ENCODE measurements at places on chromosomes 13 and 19.

DNA sequence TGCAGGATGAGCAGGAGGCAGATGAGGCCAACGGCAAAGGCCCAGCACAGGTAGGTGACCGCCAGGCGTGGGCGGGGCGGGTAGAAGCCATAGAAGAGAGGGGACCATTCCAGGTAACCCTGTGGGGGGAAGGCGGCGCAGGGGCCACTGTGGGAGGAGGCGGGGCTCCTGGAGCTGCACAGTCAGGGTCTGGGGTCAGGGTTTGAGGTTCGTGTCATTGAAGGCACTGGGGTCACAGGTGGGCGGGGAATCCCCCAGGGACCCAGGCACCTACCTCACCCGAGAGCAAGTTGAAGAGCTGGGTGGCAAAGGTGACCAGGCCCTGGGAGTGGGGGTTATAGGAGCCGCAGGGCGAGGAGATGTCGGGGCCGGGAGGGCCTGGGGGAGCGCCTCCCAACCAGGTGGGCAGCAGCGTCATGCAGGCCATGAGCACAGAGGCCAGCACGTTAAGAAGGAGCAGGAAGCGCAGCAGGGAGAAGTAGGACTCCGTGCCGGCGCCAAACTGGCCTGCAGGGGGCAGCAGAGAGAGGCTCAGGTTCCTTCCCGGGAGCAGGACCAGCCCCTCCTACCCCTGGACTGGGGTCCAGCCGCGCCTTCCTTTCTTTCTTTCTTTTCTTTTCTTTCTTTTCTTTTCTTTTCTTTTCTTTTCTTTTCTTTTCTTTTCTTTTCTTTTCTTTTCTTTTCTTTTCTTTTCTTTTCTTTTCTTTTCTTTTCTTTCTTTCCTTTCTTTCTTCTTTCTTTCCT, 4.6 kb downstream of the TMC4 start:
- no peak overlapping the region for H3K27ac ChIP-seq
- no peak overlapping the region for H3K4me3 ChIP-seq
- no peaks in the 10 kb centered on the region for H3K27me3 ChIP-seq

DNA sequence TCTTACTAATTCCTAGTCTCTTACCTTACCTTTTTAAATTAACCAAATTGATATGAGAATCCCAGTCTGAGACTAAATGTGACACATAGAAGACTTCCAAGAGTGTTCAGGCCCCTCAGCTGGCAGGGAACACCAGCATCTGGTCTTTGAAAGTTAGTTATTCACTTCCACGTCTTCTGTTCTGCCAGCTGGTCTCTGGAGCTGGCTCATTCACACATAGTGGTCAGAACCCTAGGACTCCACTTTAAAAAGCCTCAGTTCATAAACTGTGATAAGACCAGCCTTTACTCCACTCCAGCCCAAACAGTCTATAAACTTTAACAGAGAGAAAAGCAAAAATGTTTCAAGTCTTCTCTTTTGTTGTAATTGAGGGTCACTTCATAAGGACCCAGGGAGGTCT, 263.0 kb downstream of the DCT start:
- no peaks in the 10 kb centered on the region for H3K4me1 ChIP-seq
- no peak for DNase-seq
- H3K27ac ChIP-seq: no peak overlapping the region

DNA sequence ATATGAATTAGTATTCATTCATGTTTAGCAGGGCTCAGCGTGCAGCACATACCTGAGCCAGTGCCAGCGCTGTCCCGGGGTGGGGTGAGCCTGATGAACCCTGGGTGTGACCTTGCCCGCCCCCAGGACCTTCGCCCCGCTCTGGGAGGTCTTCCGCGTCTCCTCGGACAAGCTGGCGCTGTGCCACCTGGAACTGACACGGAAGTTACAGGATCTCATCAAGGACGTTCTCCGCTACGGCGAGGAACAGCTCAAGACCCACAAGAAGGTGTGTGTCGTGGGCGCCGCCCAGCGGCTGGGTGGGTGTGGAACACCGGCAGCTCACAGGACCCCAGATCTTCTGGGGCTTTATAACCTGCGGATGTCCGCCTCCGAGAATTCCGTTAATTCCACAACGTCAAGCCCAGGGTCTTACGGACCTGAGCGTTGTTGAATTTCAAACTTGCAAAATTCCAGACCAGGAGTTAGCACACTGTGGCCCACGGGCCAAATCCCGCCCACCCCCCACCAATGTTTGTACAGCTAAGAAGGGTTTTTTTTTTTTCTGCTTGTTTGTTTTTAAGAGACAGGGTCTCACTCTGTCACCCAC, 15.4 kb downstream of the FCHO1 start:
- no peak overlapping the region for H3K27ac ChIP-seq
- no peaks in the 10 kb centered on the region for H3K27me3 ChIP-seq
- peaks cover 7% of the 10 kb centered on the region for H3K4me1 ChIP-seq
- no peak overlapping the region for H3K4me3 ChIP-seq

GRCh38 chr13:109785141-109785891, 1.1 kb downstream of the IRS2 start:
- no peak overlapping the region for H3K27ac ChIP-seq
- peaks cover 45% of the 10 kb centered on the region for H3K4me1 ChIP-seq
- peak overlapping the region; percentile 85 for H3K4me3 ChIP-seq
- H3K27me3 ChIP-seq: peaks cover 37% of the 10 kb centered on the region
- peak; percentile 91 for DNase-seq

DNA sequence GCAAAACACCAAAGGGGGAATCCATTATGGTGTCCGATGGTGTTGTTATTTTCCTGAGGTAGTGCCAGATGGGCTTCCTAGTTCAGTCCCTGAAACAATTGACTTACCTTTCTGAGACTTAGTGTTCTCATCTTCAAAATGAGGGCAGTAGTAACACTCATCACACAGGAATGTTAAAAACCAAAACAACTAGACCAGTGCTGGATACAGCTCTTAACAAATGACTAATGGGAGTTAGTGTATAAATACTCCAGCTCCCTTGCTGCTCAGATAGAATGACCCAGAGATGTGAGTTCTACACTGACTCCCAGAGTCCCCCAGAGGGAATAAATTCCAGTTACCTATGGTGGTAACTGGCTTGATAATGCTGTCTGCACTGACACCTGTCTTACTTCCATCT, 49.9 kb downstream of the MBD3L2B start:
- DNase-seq: no peak
- H3K27me3 ChIP-seq: no peaks in the 10 kb centered on the region
- H3K36me3 ChIP-seq: no peaks in the 10 kb centered on the region
- H3K4me3 ChIP-seq: no peak overlapping the region
- H3K27ac ChIP-seq: no peak overlapping the region
- H3K4me1 ChIP-seq: no peaks in the 10 kb centered on the region

GRCh38 chr13:76741624-76742023, 144.6 kb downstream of the KCTD12 start:
- no peaks in the 10 kb centered on the region for H3K36me3 ChIP-seq
- no peaks in the 10 kb centered on the region for H3K27me3 ChIP-seq
- H3K27ac ChIP-seq: no peak overlapping the region

DNA sequence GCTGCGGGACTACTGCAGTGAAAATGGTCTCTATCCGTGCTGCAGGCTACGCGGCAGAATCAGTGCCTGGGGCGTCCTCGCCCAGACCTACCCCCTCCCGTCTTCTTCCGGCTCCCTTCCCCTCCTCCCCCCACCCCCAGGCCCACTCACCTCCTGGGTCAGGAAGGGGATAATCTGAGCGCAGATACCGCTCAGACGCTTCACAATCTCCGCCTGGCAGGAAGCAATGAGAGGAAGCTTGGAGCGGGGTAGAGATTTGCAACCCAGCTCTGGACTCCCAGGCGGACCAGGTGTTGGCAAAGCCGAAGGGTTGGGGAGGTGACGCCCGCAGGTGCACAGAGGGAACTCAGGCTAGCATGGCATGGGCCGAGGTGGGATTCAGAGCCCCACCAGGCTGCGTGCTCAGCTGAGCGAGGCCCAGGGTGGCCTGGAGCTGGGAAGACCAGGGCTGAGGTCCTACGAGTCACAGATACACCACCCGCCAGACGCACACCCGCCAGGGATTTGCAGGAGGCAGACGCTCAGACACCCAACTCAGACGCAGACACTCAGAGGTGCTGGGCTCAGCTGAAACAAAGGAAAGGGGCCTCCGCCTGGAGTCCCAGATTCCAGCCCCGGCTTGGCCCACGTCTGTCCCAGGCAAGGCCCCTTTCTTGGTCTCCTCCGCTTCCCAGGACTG, 4.1 kb downstream of the TLE2 start:
- H3K27me3 ChIP-seq: no peaks in the 10 kb centered on the region
- H3K4me3 ChIP-seq: no peak overlapping the region
- H3K4me1 ChIP-seq: peaks cover 8% of the 10 kb centered on the region
- H3K36me3 ChIP-seq: 0 out of 2 replicates have a peak, but pooled peaks cover 5% of the 10 kb centered on the region
- no peak for DNase-seq

DNA sequence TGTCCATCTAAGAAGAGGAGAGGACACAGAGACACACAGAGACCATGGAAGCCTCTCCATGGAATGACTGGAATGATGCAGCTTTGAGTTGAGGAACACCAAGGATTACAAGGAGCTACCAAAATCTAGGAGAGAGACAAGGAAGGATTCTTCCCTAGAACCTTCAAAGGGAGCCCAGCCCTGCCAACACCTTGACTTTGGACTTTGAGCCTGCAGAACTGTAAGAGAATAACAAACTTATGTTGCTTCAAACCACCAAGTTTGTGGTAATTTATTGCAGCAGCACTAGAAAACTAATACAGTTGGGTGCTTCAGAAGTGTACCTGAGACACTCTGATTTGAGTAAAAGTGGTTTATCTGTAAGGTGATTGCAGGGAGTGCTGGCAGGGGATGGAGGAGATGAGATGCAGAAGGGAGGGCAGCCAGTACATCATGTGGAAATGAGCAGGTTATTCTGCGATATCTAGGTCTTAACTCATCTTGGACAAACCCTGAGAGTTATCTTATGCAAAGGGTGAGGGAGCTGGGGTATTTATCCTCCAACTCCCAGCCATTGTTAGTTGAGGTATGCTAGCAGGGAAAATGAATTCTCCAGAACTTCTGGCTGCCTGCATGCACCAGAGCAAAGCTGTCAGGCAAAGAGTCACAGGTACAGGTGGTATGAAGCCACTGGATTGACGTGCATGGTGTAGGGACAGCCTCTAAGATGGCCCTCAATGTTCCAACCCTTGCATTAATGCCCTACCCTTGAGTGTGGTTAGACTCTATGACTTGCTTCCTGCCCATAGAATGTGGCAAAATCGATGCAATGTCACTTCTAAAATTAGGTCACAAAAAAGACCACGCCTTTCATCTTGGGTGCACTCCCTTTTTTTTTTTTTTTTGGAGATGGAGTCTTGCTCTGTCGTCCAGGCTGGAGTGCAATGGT, 31.3 kb upstream of the ADGRL1 start:
- no peaks in the 10 kb centered on the region for H3K4me1 ChIP-seq
- no peak overlapping the region for H3K4me3 ChIP-seq
- no peak for DNase-seq
- H3K27ac ChIP-seq: no peak overlapping the region
- H3K27me3 ChIP-seq: no peaks in the 10 kb centered on the region

DNA sequence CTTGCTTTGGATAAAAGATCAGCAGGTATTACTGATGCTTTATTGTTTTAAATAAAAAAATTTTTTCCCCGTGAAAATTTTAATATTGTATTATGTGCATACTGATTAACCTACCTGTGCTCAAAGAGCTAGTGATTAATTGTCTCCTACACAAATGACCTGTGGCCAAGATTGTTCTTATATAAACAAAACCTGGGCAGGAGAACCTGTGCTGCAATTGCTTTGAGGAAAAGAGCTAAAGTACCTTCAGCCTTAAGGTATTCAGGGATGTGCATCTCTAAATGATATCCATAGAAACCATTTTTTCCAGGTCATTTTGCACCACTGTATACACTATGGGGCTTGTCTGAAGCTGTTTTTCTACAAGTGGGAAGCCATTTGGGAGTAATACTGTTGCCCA, 1.2 kb downstream of the FRY start:
- H3K27me3 ChIP-seq: no peaks in the 10 kb centered on the region
- no peak for DNase-seq
- no peak overlapping the region for H3K27ac ChIP-seq
- no peaks in the 10 kb centered on the region for H3K36me3 ChIP-seq
- no peak overlapping the region for H3K4me3 ChIP-seq
- H3K4me1 ChIP-seq: peaks cover 26% of the 10 kb centered on the region

DNA sequence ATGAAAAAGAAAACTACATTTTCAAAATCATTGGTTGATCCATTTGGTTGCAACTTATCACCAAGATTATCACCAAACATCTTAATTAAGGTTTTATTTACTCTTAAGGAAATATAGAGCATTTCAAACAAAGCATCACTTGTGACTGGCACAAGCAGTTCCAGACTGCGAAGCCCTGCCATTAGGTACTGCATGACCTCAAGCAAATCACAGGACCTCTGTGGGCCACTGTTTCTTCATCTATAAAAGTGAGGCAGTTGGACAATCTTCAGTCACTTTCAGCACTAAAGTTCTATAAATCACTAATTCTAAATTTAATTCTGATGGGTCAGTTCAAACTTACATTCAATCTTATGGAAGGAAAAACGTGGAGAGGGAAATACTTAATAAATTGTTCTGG, 2.0 kb downstream of the ELF1 start:
- no peak overlapping the region for H3K4me3 ChIP-seq
- peak overlapping the region; percentile 3 for H3K27ac ChIP-seq

DNA sequence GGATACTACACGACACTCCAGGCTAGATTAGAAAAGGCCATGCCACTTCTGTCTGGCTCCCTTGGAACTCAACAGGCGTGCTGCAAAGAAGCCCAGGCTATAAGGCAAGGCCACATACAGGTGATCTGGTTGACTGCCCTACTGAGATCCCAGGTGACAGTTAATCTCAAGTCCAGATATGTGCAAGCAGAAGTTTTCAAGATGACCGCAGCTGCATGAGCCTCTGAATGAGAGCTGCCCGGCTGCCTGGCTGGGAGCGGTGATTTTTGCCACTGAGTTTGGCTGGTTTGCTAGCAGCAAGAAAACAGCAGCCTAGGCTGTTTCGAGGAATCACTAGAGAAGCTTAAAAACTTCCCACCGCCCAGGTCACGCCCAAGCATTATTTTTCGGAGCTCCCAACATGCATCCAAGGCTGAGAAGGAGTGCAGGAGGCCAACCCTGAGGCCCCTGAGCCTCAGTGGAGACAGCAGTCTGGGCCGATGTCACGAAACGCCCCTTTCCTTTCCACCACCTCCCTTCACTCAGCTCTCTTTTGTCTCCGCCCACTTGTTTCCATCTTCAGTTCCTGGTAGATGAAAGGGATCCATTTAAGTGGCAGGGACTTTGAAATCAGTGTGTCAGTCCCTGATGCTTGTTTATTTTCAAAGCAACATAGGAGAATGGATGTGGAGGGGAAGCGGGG, 14.0 kb upstream of the URI1 start:
- DNase-seq: no peak
- H3K36me3 ChIP-seq: no peaks in the 10 kb centered on the region
- no peaks in the 10 kb centered on the region for H3K4me1 ChIP-seq
- H3K27me3 ChIP-seq: no peaks in the 10 kb centered on the region

DNA sequence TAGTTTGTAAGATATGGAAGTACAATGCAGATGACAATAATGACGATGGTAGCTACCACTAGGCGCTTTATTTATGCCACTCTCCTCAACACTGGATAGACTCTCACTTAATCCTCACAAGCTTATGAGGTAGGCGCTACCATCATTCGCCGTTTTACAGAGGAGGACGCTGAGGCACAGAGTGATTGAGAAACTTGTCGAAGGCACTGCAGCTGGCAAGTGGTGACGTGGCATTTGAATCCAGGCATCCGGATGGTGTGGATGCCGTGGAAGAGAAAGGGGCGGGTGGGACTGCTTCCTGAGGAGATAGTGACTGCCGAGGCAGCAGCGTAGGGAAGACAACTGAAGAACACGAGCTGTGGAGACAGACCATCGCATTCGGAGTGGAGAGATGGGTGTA, 1.3 kb upstream of the RPS9 start:
- peaks cover 28% of the 10 kb centered on the region for H3K4me1 ChIP-seq
- H3K4me3 ChIP-seq: no peak overlapping the region
- peaks cover 42% of the 10 kb centered on the region for H3K36me3 ChIP-seq
- no peak for DNase-seq
- H3K27me3 ChIP-seq: no peaks in the 10 kb centered on the region

GRCh38 chr13:66314911-66315310, 915.2 kb downstream of the PCDH9 start:
- H3K27me3 ChIP-seq: no peaks in the 10 kb centered on the region
- DNase-seq: no peak

Measured in SJSA1 (cell line).